Peyer's patch (tissue), 4 donors: ENCODE measurements at places on chromosomes 11 and 22. TPM values are rescaled to one million over a fixed set of nuclear protein-coding genes. Genes with fewer than 3 reads are reported as not detected.

Gene MMP7
- not detected for total RNA-seq

Gene MPPED1
- total RNA-seq: not detected

Gene UBXN1
- total RNA-seq: 91.1 TPM

Gene DUSP18
- 50.8 TPM for total RNA-seq

Gene A4GALT
- total RNA-seq: 6.2 TPM

Gene LDLRAD3
- total RNA-seq: 6.7 TPM

Gene MFRP
- not detected for total RNA-seq

Gene PRCP
- 56.9 TPM for total RNA-seq

GRCh38 chr11:73912026-73912425 is 35.2 kb downstream of the PAAF1 start:
- H3K4me1 ChIP-seq: no peaks in the 10 kb centered on the region
- DNase-seq: no peak
- H3K27ac ChIP-seq: peak overlapping the region; percentile 72
- H3K36me3 ChIP-seq: peaks cover 35% of the 10 kb centered on the region

- DNase-seq: peak; percentile 87
- H3K27me3 ChIP-seq: no peaks in the 10 kb centered on the region
- H3K4me3 ChIP-seq: peak overlapping the region; percentile 64
- no peaks in the 10 kb centered on the region for H3K36me3 ChIP-seq
- H3K27ac ChIP-seq: peak overlapping the region; percentile 98
These were observed 1.5 kb downstream of the LGALS1 start for GRCh38 chr22:37676736-37677492.

GRCh38 chr11:12052676-12053605 is 44.5 kb upstream of the DKK3 start:
- no peak for DNase-seq
- no peaks in the 10 kb centered on the region for H3K4me1 ChIP-seq
- H3K36me3 ChIP-seq: no peaks in the 10 kb centered on the region
- H3K27me3 ChIP-seq: no peaks in the 10 kb centered on the region
- no peak overlapping the region for H3K27ac ChIP-seq

GRCh38 chr11:72418834-72419560 is 15.3 kb downstream of the CLPB start:
- H3K4me1 ChIP-seq: no peaks in the 10 kb centered on the region
- no peak for DNase-seq
- no peak overlapping the region for H3K4me3 ChIP-seq
- no peaks in the 10 kb centered on the region for H3K27me3 ChIP-seq

GRCh38 chr11:102989379-102990047 is 34.0 kb upstream of the MMP13 start:
- no peaks in the 10 kb centered on the region for H3K27me3 ChIP-seq
- no peaks in the 10 kb centered on the region for H3K36me3 ChIP-seq
- no peak overlapping the region for H3K4me3 ChIP-seq

- no peak overlapping the region for H3K27ac ChIP-seq
- no peaks in the 10 kb centered on the region for H3K4me1 ChIP-seq
- no peaks in the 10 kb centered on the region for H3K27me3 ChIP-seq
- H3K4me3 ChIP-seq: no peak overlapping the region
- no peak for DNase-seq
- H3K36me3 ChIP-seq: no peaks in the 10 kb centered on the region
These were observed 39.1 kb downstream of the SLC35F2 start for GRCh38 chr11:107819361-107820014.

DNA sequence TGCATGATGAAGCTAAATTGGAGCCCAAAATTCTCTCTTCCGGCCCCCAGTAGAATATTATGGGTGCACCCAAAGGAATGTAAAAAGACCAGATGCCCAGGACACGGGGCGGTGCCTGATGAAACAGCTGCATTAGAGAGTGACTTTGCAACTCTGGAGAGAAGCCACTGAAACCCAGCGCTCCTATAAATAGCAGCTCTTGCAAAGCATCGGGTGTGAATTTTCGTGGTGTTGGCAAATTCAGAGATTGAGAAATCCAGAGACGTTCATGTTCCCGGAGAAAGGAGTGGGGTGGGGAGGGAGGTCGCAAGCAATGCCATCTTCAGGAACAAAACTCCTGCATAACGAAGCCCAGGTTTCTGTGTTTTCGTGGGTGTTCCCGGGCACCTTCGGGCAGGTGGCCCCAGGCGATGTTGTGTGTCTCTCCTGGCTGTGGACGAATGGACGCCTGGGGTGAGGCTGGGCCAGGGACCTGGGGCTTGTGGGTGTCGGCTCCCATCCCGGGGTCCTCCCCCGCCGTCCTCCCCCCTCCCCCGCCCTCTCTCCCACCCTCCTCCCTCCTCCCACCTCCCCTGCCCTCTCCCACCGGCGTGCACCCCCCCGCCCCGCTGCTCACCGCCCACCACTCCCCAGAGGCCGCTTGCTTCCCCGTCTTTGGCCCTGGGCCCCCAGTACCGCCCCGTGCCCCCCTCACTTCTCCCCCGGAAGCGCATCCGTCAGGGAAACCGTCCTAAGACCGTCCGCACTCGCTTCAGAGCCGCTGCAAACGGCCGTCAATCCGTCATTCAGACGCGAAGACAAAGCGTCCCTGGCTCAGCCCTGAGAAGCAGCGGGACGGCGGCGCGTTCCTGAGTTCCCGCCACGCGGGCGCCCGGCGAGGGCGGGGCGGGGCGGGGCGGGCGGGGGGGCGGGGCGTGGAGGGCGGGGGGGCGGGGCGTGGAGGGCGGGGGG is 26.7 kb upstream of the TOLLIP start:
- peak overlapping the region; percentile 43 for H3K4me3 ChIP-seq
- H3K36me3 ChIP-seq: no peaks in the 10 kb centered on the region
- H3K4me1 ChIP-seq: peaks cover 11% of the 10 kb centered on the region
- H3K27me3 ChIP-seq: no peaks in the 10 kb centered on the region
- DNase-seq: peak; percentile 49

DNA sequence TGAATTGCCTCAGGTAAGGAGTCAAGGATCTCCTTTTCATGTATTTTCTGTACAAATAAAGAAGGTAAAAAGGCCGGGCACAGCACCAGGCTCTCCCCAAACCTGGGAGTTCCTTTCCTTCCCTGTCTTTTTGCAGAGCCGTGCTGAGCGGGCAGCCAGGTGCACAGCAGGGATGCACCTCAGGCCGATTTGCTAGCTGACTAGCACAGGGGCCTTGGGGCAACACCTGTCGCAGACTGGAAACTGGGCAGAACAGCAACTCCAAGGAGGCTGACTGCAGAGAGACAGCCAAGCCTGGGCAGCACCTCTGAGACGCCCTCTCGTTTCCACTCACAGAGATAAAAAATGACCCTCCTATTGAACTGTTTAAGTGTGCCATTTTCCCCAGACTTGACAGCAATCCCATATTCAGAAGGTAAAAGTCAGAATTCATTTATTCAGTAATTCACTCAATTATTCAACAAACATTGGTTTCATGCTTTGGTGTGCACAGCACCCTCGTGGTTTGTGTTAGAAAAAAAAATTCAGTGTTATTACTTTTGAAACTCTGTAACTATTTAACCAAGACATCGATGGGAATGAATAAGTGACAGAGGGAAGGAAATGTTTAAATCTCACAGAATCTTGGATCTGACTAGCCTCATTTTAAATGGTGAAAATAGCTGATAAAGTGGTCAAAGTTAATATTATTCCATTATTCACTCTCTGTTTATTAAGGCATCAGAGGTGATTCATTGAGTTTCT is 120.9 kb downstream of the GALNT18 start:
- H3K36me3 ChIP-seq: no peaks in the 10 kb centered on the region
- DNase-seq: no peak
- no peak overlapping the region for H3K27ac ChIP-seq
- no peak overlapping the region for H3K4me3 ChIP-seq

- H3K27me3 ChIP-seq: no peaks in the 10 kb centered on the region
- no peak overlapping the region for H3K27ac ChIP-seq
- H3K4me1 ChIP-seq: no peaks in the 10 kb centered on the region
- no peak overlapping the region for H3K4me3 ChIP-seq
These were observed 25.7 kb downstream of the PDE2A start for GRCh38 chr11:72648384-72649136.

DNA sequence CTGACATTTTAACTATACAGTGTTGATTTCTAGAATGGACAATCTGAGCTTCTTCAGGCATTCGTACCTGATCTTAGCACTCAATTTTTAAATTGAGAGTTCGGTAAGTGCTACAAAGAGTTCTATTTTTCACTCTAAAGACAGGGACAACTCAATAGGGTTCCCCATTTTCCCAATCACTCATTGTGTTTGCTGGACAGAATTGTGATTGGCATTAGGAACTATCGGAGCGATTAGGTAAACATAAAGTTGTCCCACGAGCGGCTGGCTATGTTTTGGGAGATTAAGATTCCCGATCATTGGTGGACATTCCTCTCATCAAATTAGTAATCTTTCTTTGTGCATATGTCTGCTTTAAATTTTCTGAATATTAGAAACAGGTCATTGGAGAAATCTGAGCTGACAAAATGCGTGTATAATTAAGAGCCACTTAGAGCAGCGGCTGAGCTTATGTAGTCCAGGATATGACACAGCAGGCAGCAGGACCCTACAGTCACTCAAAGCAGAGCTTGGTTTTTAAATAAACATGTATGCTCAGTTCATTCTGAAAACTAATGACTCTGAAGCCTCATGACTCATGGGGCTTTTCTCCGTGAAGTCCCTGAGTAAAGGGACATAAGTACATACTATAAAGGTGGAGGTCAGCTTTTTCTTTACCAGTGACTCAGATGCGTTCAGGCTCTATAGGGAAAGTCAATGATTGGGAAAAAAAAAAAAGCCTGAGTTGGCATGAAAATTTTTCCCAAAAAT is 109.4 kb downstream of the GRIA4 start:
- no peak for DNase-seq
- no peaks in the 10 kb centered on the region for H3K4me1 ChIP-seq
- no peak overlapping the region for H3K4me3 ChIP-seq
- no peaks in the 10 kb centered on the region for H3K36me3 ChIP-seq
- H3K27ac ChIP-seq: no peak overlapping the region

- H3K27ac ChIP-seq: peak overlapping the region; percentile 87
- no peaks in the 10 kb centered on the region for H3K36me3 ChIP-seq
- H3K4me1 ChIP-seq: peaks cover 48% of the 10 kb centered on the region
- no peaks in the 10 kb centered on the region for H3K27me3 ChIP-seq
These were observed 5.6 kb upstream of the CARNS1 start for GRCh38 chr11:67409781-67410368.

DNA sequence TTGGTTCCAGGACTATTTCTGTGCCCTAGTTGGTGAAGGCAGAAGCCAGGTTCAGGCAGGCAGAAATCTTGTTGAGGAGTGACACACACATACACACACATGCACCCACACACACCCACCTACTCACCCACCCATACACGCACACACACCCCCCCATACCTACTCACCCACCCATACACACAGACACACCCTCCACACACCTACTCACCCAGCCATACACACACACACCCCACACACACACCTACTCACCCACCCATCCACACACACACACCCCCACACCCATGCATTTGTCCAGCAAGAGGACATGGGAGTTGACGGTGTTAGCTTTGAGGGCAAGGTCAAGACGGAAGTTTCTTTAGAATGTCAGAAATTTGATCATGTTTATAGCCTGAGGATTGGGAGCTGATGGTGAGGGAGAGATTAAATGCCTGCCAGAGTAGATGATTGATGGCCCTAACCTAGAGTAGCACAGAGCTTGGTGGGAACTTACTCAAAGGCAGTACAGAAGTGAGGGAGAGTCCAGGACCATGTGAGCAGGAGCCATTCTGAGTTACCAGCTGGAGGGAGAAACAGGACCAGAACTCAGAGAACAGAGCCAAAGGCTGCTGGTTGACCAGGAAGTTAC is 68.9 kb downstream of the CYB5R2 start:
- H3K36me3 ChIP-seq: no peaks in the 10 kb centered on the region
- H3K27ac ChIP-seq: peak overlapping the region; percentile 80
- no peak for DNase-seq
- no peaks in the 10 kb centered on the region for H3K27me3 ChIP-seq

GRCh38 chr11:111045407-111045803 is 200.1 kb upstream of the POU2AF2 start:
- no peaks in the 10 kb centered on the region for H3K27me3 ChIP-seq
- H3K4me3 ChIP-seq: no peak overlapping the region
- no peak for DNase-seq
- no peaks in the 10 kb centered on the region for H3K4me1 ChIP-seq
- H3K27ac ChIP-seq: no peak overlapping the region

DNA sequence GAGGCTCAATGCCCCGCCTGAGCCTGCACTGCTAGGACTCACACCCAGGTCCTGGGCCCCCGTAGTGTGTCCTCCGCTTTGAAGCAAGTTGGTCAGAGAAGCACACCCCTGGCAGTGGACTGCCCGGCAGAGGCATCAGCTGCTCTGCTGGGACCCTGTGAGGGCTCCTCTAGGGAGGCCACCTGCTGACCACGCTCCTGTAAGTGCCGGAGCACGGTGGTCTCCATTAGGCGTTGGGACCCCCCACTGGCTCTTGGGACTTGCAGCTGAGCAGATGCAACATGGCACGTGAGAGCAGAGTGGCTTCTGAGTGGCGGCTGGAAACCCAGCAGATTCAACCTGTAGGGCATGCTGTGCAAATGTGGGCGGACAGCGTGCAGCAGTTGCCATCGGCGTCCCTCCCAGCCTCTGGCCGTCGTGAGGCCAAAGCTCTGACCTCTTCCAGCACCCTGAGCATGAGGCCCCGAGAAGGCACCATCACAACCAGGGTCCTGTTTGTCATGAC is 16.9 kb downstream of the MRGPRG start:
- DNase-seq: no peak
- no peaks in the 10 kb centered on the region for H3K4me1 ChIP-seq
- no peaks in the 10 kb centered on the region for H3K36me3 ChIP-seq
- peaks cover 9% of the 10 kb centered on the region for H3K27me3 ChIP-seq

GRCh38 chr11:117087446-117087845 is 10.8 kb downstream of the SIK3 start:
- H3K4me3 ChIP-seq: no peak overlapping the region
- no peak for DNase-seq
- no peaks in the 10 kb centered on the region for H3K27me3 ChIP-seq
- H3K27ac ChIP-seq: no peak overlapping the region

GRCh38 chr22:39253435-39254070 is 8.8 kb upstream of the PDGFB start:
- H3K27ac ChIP-seq: no peak overlapping the region
- H3K36me3 ChIP-seq: no peaks in the 10 kb centered on the region
- DNase-seq: no peak
- peaks cover 3% of the 10 kb centered on the region for H3K27me3 ChIP-seq
- H3K4me1 ChIP-seq: peaks cover 12% of the 10 kb centered on the region
- H3K4me3 ChIP-seq: no peak overlapping the region

- H3K4me3 ChIP-seq: no peak overlapping the region
- H3K36me3 ChIP-seq: no peaks in the 10 kb centered on the region
- no peak for DNase-seq
- H3K27ac ChIP-seq: no peak overlapping the region
These were observed 40.5 kb upstream of the DDI1 start for GRCh38 chr11:103995896-103996295.

DNA sequence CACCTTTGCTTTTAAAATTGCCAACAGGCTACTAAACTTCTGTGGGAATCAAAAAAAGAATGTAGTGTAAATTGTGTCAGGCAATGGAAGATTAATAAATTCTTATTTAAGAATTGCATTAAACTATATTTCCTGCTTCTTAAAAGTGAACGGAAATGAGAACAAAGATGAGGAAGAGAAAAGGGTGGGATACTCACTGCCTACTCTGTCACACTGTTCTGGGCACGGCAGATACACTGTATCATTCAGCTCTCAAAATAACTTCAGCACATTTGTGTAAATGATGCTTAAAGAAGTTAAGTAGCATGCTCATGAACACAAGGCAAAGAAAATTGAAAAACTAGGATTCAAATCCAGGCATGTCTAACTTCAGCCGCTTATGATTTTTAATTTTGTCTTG is 218.7 kb downstream of the DCDC1 start:
- H3K4me1 ChIP-seq: no peaks in the 10 kb centered on the region
- DNase-seq: no peak
- no peak overlapping the region for H3K4me3 ChIP-seq
- H3K27ac ChIP-seq: no peak overlapping the region
- H3K36me3 ChIP-seq: no peaks in the 10 kb centered on the region

- DNase-seq: no peak
- no peak overlapping the region for H3K27ac ChIP-seq
- no peaks in the 10 kb centered on the region for H3K36me3 ChIP-seq
- H3K4me1 ChIP-seq: no peaks in the 10 kb centered on the region
- no peaks in the 10 kb centered on the region for H3K27me3 ChIP-seq
These were observed 377.7 kb downstream of the TENM4 start for GRCh38 chr11:79062814-79063762.
